ENCODE measurements at places on chromosomes 5 and 9.

- peak; percentile 80 for DNase-seq
Measured at GRCh38 chr5:177116631-177117373, 16.8 kb upstream of the NSD1 start.

GRCh38 chr5:14983666-14984441 lies 112.3 kb upstream of the ANKH start:
- peak; percentile 21 for DNase-seq

DNA sequence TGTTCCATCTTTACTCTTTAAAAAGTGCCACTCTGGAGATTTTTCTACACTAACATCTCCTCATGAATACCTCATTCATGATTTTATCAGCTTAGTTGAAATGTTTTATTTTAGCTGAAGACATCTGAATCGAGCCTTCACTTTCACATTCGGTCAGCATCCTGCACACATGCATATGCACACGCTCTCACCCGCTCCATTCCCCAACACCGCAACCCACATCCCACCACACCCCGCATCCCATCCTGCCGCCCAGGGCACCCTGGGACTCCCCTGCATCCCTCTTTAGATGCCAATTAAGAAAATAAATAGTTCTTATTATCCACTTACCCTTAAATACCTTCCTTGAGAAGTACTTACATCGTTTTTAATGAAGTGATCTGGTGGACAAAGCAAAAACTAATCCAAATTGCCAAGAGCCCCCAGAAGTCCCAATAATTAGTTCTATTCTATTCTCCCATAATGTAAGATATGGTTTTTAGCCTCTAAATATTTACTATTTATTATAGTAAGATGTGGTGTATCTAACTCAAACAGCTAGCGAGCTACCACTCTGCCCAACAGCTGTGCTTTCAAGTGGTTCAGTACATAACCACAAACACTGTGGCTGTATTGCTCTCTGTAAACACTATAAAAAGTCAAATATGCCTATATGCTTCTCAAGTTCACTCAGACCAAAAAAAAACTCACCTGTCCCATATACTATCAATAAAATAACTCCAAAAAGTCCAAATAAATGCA lies 38.2 kb downstream of the GZMK start:
- no peak for DNase-seq

DNA sequence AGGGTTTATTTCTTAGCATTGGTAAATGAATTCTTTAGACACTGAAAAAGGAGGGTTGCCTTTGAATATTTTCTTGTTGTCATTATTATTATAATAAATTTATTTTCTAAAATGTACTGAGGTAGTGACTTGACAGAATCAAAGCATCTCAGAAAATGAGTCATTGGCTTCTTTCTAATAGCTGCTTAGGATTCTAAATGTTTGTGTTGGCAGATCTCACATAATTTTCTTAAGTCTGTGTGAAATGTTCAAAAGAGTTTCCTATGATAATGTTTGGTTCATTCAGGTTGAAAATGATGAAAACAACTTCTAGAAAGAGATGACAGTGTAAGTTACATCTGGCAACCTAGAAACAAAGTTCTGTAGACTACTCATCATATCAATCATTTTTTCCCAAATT lies 69.7 kb downstream of the SH3GL2 start:
- no peak for DNase-seq

DNA sequence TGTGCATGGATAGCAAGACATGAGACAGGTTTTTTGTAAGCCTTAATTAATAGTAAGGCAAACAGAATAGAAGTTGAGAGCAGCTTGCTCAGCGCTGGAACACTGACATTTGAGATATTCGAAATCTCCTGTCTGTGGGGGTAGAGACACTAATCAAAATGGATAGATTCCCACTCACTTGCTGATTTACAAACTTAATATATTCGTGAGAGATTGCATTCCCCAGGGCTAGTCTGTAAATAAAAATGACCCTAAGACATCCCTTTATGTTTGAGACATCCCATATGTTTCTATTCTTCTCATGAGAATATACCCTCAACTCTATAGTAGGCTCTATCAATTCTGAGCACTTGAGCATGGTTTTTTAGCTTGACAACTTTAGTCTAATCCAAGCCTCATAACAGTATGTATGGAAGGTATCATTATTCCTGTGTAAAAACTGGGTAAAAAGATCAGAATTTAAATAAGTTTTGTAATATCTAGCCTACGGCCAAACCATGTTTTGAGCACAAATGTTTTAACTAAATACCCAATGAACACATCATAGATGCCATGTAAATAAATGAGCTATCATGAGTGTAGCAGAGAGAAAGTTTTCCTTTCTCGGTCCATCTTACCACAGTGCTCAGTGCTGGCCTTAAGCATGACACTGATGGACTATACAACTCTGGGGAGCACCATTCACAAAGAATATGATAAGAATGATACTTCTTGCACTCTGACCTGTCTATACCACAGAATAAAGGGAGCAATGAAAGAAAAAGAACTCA lies 609.2 kb downstream of the PSAT1 start:
- no peak for DNase-seq

DNA sequence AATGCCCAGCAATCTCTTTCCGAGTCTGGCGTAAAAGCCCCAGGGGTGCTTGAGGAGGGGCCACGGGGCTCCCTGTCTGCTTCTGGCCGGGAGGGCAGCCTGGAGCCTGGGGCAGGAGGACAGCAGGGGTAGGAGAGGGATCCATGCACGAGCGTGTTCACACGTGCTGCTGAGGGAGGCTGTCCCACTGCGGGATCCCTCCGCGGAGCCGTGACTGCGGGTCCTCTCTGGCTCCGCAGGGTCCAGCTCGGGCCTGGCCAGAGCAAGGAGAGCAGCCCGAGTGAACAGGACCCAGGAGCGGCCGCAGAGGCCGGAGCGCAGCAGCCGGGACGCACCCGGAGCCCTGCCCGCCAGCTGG lies 78.4 kb downstream of the ZNF354C start:
- no peak for DNase-seq
